ENCODE measurements at places on chromosomes 3 and 15. TPM values are rescaled to one million over a fixed set of nuclear protein-coding genes. Genes with fewer than 3 reads are reported as not detected.

- no peak for DNase-seq
Measured at GRCh38 chr15:78351539-78351938, 11.4 kb downstream of the CRABP1 start.

Gene TNNC1
- total RNA-seq, result 5.6 TPM

Gene MESD
- 28.3 TPM for total RNA-seq

Gene ABHD10
- 32.4 TPM for total RNA-seq

- no peak for DNase-seq
Measured at GRCh38 chr3:34882764-34883163, 756.6 kb upstream of the ARPP21 start.

GRCh38 chr3:49021213-49021812 lies 608 bp upstream of the NDUFAF3 start:
- DNase-seq, result peak; percentile 99

DNA sequence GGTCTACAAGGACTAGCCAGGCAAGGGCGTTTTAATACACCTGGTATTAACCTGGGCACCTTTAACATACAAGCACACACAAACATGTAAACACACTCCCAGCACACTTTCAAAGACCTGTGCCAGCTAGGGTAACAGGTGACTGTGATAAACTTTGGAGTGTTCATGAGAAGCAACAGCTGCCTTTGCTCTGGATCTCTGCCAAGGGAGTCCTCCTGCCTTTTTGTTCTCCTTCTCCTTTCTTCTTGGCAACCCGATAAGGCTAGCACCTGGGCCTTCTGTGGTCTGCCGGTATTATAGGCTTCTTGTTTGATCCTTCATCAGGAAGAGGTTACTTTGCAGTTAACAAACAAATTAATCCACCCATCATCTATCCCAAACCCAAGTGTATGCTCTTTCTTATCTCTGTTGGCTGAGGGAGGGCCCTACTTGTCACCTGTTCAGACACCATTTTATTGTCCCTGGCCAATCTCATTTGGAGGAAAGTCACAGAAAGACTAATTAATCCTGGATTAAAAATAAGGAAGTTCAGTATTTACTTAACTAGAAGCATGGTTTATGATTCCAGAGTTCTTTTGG lies at the start of gene RETNLB:
Gene RETNLB (minus strand): TSS at position 7 of the 579 bp plus-strand sequence. CDS start 225 bp downstream, outside the sequence.
- DNase-seq, result no peak

DNA sequence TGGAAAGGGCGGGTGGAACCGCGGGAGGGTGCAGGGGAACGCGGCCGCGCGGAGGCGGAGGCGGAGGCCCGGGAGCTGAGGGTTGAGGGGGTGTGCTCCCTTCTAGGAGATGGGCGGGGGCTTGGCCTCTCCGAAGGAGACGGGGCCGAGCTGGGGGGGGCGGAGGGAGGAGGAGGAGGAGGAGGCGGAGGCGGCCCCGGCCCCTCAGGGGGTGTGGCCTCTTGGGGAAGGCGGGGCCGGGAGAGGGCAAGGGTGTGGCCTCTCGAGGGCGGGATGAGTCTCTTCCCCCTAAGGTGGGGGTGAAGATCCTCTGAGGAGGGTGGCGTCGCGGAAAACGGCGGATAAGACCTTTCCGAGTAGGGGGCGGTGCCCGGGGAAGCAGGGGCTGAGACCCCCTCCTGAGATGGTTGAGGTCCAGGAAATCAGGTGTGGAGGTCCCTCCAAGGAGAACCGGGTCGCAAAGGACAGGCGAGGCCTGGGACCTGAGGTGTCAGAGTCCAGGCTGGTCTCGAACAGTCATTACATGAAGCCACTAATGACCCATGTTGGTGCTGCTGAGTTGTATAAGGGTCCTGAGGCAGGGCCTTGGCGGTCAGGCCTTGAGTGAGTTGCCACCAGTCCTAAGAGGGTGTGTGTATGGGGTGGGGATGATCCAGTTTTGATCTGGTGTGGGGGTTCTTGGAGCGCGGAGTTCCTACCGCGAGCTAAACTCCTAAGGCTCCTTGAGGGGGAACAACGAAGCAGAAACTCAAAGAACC lies 759 bp downstream of the WDR6 start:
- peak; percentile 95 for DNase-seq

GRCh38 chr3:191244242-191244867 lies 45.3 kb downstream of the OSTN start:
- no peak for DNase-seq

Gene ARIH1
- total RNA-seq, result 206 TPM

DNA sequence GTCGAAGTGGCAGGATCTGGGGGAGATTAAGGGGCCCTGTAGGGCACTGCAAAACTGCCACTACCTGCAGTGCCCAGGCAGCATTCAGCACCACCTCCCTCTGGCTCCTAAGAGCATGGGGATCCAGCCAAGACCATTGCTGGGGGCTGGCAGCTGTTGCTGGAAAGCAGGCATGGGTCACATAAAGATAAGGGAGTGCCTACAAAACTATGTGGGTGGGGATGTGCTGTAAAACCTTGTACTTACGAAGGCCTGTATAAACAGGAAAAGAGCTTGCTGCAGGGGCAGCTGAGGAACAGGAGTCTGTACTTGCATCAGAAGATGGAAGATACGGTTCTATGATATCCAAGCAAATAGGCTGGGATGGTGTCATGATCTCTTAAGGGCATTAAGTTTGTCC lies 27.1 kb downstream of the IL20RB start:
- DNase-seq, result no peak

DNA sequence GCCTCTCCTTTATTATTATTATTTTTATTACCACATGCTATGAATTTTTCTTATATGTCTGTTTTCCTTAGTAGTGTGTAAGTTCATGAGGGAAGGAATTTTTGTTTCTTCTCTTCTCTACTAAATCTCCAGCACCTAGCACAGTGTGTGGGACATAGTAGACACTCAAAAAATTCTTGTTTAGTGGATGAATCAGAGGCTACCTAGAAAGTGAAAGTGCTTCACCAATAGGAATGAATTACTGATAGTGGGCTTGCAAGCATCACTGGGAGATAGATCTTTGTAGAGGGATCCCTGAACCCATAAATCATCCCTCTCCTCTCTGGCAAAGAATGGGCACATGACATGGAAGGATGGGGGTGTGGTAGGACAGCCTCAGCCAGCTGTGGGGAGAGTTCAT lies 8.5 kb downstream of the SPTBN5 start:
- DNase-seq, result no peak

GRCh38 chr3:171187706-171188290 lies 161.3 kb upstream of the SLC2A2 start:
- DNase-seq, result no peak

GRCh38 chr3:50698269-50698668 lies 23.5 kb downstream of the DOCK3 start:
- DNase-seq, result no peak

DNA sequence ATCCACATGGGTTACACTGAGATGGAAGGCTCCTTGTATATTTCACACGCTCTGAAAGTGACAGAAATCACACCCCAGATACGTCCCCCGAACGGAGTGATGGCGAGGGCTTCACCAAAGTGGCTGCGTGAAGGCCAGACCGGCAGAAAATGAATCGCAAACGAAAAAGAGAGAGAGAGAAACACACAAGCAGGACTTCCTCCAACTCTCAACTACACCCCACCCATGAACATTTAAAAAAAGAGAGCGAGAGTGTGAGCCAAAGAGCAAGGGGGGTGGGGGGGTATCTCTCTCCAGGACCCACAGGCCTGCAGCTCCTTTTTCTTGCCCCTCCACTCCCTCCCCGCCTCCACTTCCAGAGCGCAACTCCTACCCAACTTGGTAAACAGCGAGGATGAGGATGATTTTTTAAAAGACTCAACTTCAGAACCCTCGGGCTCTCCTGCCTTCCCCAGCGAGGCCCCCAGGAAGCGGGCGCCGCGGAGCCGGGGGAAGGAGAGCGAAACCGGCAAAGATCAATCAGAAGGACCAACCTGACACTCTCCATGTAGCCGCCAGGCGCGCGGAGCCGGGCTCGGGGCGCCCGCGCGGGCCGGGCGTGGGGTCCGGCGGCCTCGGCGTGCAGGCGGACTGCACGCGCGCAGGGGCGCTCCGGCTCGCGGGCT lies 519.1 kb downstream of the FOXP1 start:
- peak; percentile 56 for DNase-seq

- DNase-seq, result no peak
Measured at GRCh38 chr3:69805491-69805890, 66.2 kb downstream of the MITF start.

Gene ATP2B2
- 0.62 TPM for total RNA-seq

Gene BFSP2
- total RNA-seq, result not detected

DNA sequence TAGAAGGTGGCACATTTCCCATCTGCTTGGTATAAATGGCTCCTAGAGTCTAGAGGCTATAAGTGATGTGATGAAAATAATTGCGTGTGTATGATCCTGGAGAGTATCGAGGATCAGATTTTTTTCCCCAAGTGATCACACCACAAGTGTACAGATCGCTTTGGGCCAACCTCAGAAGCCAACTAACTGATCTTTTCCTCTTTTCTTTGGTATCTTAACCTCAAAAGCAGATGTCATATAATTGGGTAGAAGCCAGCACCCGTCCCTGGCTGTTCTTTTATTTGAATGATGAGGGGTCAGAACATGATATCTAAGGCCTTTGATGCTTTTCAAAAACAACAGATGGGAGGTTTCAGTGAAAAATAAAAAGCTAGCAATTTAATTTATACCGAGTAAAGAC lies 3.3 kb downstream of the P2RY14 start:
- DNase-seq, result no peak

GRCh38 chr15:96146726-96147125 lies 183.8 kb upstream of the NR2F2 start:
- no peak for DNase-seq

DNA sequence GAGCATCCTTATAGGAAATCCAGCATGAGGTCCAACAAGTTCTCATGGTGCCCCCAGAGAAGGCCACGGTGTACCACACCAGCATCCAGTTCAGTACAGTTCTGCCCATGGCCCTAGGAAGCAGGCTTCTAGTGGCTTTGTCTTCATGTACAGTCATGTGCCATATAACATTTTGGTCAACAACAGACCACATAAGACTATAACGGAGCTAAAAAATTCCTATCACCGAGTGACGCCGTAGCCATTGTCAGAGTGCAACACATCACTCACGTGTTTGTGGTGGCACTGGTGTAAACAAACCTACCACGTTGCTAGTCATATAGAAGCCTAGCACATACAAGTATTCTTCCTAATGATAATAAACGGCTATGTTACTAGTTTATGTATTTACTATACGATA lies 209.0 kb downstream of the ARRDC4 start:
- no peak for DNase-seq

Gene ANKRD34C
- total RNA-seq, result not detected

Gene IL17RB
- 5.6 TPM for total RNA-seq

DNA sequence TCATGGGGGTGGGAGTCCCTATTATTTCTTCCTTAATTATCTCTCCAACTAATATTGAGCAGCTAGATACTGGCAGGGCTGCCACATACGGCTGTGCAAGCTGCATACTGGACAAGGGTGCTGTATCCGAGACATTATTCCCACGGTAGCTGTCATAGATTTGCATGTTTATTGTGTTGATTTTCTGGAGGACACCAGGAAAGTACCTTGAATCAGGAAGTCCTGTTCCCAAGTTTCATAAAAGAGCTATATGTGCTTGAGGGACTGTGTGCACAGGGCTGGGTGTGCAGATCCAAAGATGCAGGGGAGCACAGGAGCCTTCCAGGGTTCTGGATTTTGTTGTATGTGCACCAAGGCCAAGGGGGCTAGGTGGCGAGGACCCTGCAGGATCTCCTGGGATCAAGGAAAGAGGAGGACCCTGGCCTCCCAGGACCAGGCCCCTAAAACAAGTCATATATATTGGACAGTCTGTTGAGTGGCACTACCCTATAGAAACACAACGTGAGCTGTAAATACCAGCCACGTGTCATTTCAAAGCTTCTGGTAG lies 119.2 kb upstream of the ALDH1A3 start:
- DNase-seq, result no peak

- no peak for DNase-seq
Measured at GRCh38 chr3:134314588-134315285, 59.5 kb downstream of the AMOTL2 start.

DNA sequence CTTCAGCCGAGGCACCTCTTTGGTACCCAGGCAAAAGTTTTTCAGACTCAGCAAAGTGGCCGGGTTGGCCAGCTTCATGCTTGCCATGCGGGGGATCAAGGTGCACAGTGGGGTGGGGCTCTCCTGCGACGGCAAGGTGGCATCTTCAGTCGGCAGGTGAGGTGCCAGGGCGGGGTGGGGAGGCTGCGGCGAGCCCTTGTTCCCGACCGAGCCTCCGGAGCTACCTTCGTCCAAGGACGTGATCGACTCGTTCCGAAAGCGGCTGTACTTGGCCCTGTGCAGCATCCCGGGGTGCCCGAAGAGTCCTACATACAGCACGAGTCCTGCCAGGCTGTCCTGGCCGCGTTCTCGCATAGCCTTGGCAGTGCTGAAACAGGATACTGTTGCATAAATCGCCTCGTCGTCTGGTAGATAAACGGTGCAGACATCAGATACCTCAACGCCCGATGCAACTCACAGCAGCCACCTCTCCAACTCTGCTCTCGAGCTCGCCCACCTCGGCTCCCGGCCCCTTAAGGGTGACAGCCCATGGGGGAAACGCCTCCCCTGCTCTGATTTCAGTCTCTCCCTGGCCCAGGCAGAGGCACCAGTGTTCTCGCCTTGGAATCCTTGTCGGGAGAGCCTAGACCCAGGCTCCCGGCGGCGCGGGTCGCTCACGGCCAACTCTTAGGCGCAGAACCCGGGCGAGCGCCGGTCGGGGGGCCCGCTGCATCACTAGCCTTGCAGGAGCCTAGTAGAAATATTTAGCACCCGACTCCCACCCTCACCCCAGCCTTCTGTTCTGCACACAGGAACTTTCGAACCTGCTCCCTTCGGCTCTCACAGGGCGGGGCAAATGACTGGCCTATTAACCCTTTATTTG lies 826 bp downstream of the SHC4 start:
- peak; percentile 44 for DNase-seq

GRCh38 chr3:43785551-43785950 lies 94.8 kb downstream of the ABHD5 start:
- DNase-seq, result no peak

Gene CYP11A1
- total RNA-seq, result 3.4 TPM

GRCh38 chr3:13015286-13016082 lies 57.7 kb downstream of the IQSEC1 start:
- DNase-seq, result no peak

DNA sequence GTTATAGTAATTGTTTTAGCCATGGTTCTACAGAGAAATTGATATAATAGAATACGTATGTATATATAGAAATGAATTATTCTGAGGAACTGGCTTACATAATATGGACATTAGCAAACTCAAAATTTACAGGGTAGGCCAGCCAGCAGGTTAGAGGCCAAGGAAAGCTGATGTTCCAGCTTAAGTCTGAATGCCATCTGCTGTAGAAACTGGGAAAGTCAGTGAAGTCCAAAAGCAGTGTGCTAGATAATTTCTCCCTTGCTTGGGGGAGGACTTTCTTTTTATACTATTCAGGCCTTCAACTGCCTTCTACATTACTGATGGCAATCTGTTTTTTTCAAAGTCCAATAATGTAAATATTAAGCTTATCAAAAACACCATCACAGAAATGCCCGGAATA lies 1174.7 kb downstream of the ZPLD1 start:
- DNase-seq, result no peak

Gene SYNPR
- total RNA-seq, result 0.85 TPM

All from WTC11 (cell line).